Activated T-cell treated with anti-CD3 and anti-CD28 coated beads, Interleukin-2, amount 50 U/mL, for 1 hour (primary cell): ENCODE measurements at places on chromosomes 5 and 9.

- DNase-seq = no peak
Observed at GRCh38 chr9:114196979-114197622, 41.8 kb downstream of the COL27A1 start.

DNA sequence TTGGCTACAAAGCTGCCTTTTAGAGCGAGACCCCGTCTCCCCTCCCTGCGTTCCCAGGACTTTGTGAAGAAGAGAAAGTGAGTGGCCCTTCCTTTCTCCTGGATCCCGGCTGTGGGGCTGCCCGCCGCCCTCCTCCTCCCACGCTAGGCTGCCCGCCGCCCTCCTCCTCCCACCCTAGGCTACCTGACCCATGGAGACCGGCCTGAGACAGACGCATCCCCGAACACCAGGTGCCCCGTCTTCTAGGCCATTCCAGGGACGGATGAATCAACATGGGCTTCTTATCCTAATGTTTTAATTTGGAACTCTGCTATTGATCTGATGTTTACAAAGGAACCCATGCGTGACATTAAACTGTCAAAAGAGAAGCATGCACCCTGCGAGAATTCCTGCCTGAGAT lies 117.3 kb upstream of the LPCAT1 start:
- DNase-seq = peak; percentile 3

GRCh38 chr5:175383350-175383749 lies 60.6 kb downstream of the DRD1 start:
- DNase-seq = no peak

GRCh38 chr5:74123929-74124328 lies 497.9 kb downstream of the ARHGEF28 start:
- no peak for DNase-seq

DNA sequence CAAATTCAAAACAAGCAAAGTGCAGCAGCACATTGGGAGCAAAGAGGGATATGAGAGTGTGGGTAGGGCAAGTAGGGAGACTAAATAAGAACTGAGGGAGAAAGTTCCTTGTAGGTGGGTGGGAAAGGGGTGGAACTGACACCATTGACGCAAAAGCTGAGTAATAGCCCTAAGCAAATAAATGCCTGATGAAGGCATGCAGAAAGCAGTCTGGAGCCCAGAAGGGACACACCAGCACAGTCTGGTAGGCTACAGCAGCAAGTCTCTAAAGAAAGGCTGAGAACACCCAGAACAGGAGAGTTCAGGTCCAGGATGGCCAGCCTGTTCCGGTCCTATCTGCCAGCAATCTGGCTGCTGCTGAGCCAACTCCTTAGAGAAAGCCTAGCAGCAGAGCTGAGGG lies at the start of gene INSL4:
Gene INSL4 (plus strand): TSS at position 208 of the 400 bp plus-strand sequence. CDS start 105 bp downstream, at position 313.
- no peak for DNase-seq

- DNase-seq = no peak
Observed at GRCh38 chr5:153357493-153358112, 132.9 kb upstream of the GRIA1 start.

- DNase-seq = no peak
Observed at GRCh38 chr5:52956915-52957747, 32.0 kb upstream of the ITGA2 start.

DNA sequence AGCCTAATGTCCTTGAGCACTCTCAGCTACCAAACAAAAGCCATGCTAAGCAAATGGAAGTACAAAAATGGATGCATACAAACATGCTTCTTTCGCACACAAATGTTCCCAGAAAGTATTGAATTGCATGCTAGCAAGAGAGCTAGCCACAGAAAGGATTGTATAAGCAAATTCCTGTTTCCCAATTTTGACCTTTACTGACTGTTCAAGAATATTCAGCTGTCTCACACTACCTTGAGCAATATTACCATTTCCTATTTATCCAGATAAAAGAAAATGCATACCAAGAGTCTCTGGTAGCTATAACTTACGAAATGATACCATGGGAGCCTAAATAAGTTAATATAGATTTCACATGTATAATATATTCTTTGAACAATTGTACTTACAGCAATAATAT lies 264.6 kb downstream of the TMEM167A start:
- no peak for DNase-seq

DNA sequence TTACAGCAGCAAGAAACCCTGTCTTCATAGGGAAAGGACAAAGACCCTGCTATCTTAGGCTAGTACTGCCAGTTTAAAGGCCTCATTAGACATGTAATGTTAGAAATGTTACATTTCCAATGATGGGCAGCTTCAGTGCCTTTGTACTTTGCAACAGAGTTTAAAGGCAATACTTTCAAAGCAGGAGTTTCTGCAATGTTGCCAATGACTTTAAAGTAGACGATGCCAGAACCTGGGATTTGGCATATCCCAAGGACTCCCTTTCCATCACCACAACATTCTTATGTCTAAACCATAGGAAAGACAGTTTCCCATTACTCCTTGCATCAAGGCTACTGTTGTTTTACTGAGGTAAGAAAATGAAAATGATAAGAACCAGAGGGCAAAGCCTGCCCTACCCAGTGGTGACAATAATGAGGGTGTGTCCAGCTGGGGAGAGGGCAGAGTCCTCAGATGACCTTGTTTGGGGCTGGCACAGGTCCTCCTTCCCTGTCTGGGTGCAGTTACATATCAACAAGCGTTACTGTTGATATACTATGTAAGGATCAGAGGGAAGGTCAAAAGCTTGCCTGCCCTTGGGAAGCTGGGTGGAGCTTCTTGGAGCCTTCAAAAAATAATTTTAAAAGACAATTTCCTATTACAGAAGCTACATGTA lies 27.5 kb upstream of the MLANA start:
- DNase-seq = no peak

GRCh38 chr9:114192539-114192938 lies 37.2 kb downstream of the COL27A1 start:
- DNase-seq = no peak

GRCh38 chr9:129550199-129550839 lies 70.6 kb downstream of the C9orf50 start:
- peak; percentile 42 for DNase-seq

- no peak for DNase-seq
Observed at GRCh38 chr5:43037636-43038495, 2.3 kb downstream of the ANXA2R start.

- no peak for DNase-seq
Observed at GRCh38 chr9:70315389-70315788, 56.6 kb downstream of the SMC5 start.

GRCh38 chr9:101476576-101477208 lies 41.1 kb upstream of the ALDOB start:
- no peak for DNase-seq

- DNase-seq = peak; percentile 48
Observed at GRCh38 chr5:141848744-141849414, 29.3 kb downstream of the PCDH1 start.

DNA sequence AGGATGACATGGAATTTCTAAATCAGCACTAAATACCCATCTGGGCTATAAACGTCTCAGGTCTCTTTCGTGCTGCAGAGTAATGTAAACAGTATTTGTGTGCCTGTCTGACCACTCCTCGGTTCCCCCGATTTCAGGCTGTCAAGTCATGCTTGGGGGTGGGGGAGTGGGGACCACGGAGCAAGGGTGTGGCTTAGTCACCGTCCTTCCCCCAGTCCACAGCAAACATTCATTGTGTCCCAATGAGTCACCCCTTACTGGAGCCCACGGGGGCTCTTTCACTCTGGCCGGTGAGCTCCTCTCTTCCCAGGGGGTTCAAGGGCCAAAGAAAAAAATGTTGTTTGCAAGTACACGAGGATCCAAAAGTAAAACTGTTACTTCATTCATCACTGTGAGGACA lies 72.4 kb upstream of the ICE1 start:
- no peak for DNase-seq

DNA sequence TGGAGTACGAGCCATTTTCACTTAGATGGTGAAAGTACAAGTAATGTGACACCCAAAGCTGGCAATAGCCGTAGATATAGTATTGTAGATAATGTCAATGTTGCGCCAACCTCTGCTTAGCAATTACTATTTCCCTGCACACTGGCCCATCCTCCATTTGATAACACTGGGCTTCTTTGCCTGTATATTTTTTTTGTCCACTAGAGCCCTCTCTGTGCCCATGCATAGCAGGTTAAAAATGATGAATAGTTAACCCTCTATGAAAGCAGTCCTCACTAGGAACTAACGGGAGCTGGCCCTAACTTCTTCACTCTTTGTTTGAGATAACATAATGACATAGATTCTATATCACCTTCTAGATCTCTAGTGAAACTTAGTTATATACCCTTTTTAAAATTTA lies 416.8 kb downstream of the TUSC1 start:
- no peak for DNase-seq

DNA sequence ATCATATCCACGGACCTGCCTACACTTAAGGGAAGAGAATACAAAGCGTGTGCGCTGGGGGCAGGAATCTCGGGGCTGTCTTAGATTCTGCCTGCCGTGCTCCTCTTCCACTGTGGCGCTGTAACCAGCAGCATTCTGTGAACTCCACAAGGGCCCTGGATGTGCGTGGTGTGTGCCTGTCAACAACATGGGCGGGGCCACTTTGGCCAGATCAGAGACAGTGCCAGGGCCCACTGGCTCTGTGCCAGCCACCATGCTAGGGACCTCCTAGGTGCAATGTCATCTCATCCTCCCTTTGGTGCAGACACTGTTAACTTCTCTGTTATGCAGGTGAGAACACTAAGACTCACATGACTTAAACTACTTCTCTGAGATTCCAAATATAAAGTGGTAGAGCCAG lies 113.7 kb downstream of the COL23A1 start:
- no peak for DNase-seq

- DNase-seq = peak; percentile 17
Observed at GRCh38 chr5:177458912-177459350, 12.3 kb downstream of the PRR7 start.

- no peak for DNase-seq
Observed at GRCh38 chr5:143179126-143179740, 224.3 kb downstream of the NR3C1 start.

- DNase-seq = no peak
Observed at GRCh38 chr9:9996259-9996658, 616.5 kb downstream of the PTPRD start.

- DNase-seq = no peak
Observed at GRCh38 chr9:116491219-116491618, 195.9 kb upstream of the TRIM32 start.

GRCh38 chr5:63211448-63212132 lies 633.0 kb downstream of the LRRC70 start:
- DNase-seq = no peak

GRCh38 chr5:137365126-137365865 lies 133.8 kb downstream of the SPOCK1 start:
- no peak for DNase-seq

DNA sequence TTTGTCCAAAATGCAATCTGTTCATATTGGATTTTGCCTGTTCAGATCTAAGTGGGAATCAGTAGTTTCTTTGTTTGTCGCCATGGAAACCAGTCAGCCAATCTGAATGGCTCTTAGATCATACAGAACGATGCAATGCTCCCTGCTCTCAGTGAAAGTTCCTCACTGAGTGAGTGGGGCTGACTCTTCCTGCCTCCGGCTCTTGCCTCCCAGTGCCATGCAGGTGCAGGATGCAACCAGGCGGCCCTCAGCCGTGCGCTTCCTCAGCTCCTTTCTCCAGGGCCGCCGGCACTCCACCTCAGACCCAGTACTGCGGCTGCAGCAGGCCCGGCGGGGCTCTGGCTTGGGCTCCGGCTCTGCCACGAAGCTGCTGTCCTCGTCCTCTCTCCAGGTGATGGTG lies at the start of gene PTPDC1:
Gene PTPDC1 (plus strand): TSS at position 151 of the 400 bp plus-strand sequence. CDS start 67 bp downstream, at position 218.
- DNase-seq = no peak

- DNase-seq = no peak
Observed at GRCh38 chr9:109816490-109816889, 36.5 kb downstream of the PALM2AKAP2 start.

- no peak for DNase-seq
Observed at GRCh38 chr5:11334404-11334803, 569.8 kb downstream of the CTNND2 start.

- no peak for DNase-seq
Observed at GRCh38 chr9:69466151-69466550, 141.1 kb downstream of the ENTREP1 start.

GRCh38 chr5:158451993-158452672 lies 593.2 kb upstream of the CLINT1 start:
- no peak for DNase-seq

DNA sequence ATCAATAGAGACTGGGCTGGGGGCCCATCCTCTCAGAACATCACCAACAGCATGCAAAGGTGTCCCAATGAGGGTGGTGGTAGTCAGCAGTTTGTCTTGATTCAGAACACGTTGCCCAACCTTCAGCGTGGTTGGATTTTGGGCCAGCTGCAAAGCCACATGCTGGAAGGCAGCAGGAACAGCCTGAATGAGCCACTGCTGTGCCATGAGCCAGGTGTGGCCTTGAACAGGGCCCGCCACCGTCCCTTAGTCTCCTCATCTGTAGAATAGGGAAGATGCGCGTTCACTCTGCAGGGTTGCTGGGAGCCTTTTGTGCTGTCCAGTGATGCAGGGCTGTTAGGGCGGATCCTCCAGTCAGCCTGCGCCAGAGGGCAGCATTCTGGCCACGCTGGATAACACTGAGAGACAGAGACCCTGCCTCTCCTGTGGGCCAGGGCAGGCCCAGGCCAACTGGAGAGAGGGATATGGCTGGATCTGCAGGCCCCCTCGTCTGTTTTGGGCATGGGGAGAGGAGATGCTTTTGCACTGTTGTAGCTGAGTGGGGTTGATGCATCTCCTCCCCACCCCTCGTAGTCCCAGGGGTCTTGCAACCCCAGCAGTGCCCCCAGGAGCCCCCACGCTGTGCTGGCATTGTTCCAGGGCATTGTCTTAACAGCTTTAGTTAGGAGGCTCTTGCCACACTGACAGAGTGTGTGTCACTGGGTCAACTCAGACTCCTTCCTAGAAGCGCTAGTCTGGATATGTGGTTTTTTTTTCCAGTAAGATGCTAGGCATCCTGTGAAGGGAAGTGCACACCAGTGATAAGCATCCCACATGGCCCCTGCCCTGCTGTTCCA lies 42.1 kb downstream of the SLC46A2 start:
- DNase-seq = no peak

- no peak for DNase-seq
Observed at GRCh38 chr9:135655317-135655716, 7.8 kb upstream of the LCN9 start.

GRCh38 chr5:145678255-145678654 lies 156.9 kb downstream of the PRELID2 start:
- DNase-seq = no peak

DNA sequence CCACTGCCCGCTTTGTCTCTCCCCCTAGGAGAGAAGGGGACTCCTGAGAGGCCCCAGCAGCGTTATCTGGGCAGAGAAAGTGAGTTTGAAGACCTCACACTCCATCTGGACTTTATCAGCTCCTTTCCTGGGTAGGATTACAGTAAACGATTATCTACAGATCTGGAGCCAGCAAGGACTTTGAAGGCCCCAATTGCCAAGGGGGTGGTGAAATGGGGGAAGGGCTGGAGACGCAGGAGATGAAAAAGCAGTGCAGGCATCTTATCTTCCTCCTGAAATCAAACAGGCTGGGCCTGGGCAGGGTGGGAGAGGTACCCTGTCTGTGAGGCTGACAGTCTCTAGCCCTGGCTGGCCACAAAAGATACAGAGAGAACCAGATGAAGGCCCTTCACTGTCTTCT lies 105.8 kb upstream of the MSX2 start:
- no peak for DNase-seq

DNA sequence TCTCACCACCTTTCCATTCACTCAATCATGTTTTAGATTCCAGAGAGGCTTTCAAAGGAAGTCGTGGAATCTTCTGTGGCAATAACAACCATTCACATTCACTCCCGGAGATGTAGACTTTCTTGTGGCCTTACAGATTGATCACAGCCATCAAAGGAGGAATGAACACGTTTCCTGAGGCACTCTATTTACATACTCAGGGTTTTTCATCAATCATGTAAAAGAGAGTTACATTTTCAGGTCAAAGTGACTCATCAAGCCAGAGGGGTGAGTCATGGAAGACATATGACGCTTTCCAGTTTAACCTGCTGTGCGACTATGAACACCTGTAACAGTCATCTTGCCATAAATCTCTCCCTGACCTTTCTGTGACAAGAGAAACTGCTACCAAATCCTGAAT lies 39.3 kb upstream of the RAD23B start:
- no peak for DNase-seq
